ENCODE measurements at places on chromosomes 5 and 9.

GRCh38 chr5:159290741-159291140 is 27.7 kb downstream of the UBLCP1 start:
- DNase-seq, result no peak

DNA sequence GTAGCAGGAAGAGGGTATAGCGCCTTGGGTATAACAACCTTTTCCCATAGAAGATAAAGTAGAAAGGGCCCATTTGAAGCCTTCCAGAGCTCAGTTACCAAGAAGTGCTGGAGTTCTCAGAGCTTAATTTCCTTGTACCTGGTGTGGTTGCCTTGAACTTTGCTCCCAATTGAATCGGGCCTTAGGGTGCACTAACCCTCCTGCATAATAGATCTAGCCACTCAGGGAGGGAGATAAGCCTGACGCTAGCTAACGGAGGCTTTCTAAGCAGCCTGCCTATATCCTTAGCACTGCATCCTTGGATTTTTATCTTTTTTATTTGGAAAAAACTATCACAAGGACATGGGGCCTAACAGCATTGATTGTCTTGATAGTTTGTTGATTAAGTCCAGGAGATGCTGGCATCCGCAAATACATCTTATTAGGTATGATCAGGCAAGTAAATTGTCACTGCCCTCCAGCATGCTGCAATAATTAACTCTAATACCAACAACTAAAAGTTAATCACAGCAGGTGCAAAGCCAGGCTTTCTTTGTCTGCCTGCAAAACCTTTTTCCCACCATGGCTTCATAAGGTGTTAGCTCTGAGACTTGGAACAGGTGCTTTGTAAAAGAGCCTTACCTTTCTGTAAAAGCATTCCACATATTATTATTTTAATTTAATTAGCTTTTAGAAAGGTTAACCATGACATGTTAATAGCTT is 199.4 kb downstream of the SREK1 start:
- DNase-seq, result no peak

DNA sequence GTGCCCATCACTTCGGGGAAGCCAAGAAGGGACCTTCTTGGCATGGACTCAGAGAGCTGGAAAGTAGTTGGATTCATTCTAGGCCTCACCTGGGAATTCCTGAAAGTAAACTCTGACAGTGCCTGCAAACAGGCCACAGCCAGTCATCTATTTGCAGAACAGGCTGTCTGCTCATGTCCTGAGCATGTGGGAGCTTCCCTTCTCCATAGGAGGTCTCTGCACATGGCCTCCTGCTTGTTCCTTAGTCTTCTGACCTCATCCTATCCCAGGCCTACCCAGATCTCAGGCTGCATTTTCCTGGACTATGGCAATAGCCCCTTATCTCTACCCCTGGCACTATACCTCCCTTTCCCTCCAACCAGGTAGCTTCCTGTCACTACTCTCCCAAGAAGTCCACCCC is 67.2 kb upstream of the FSTL4 start:
- no peak for DNase-seq

DNA sequence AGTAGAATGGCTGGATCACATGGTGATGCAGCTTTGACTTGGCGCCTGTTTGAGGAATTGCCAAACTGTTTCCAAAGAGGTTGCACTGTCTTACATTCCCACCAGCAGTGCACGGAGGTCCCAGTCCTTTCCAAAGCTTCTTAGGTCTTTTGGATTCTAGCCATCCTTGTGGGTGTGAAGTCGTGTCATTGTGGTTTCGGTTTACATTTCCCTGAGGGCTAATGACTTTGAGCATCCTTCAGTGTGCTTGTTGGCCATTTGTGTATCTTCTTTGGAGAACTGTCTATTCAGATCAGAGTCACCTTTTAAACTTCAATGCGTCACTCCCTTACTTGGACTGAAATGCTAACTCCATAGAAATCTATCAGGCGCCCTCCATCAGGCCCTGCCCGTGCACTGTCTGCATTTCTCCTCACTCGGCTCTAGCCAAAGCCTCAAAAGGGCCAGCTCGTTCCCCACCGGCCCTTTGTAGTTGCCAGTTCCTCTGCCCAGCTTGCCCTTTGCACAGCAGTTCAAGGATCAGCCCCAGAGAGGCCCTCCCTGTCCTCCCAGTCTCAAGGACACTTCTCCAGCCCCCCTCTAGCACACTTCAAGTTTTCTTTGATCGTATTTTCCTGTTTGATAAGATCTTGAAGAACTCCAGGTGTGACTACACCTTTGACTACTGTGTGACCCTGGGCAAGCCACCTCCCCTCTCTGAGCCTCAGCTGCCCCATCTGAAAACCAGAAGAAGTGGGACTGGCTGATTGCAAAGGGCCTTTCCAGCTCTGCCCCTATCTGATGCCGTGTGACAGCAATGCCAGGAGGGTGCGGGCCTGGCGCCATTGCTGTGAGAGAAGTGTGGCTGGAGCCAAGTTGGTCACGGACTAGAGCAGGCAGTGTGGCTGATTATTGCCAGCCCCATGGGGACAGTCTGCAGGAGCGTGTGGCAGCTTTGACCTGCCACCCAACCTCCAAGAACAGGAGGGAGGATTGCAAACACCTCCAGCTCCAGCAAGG is 5.6 kb downstream of the HRH2 start:
- DNase-seq, result peak; percentile 89

GRCh38 chr5:38134810-38135209 is 123.5 kb upstream of the EGFLAM start:
- DNase-seq, result no peak

- no peak for DNase-seq
These were observed 55.8 kb downstream of the SLC22A5 start for GRCh38 chr5:132425009-132425937.

DNA sequence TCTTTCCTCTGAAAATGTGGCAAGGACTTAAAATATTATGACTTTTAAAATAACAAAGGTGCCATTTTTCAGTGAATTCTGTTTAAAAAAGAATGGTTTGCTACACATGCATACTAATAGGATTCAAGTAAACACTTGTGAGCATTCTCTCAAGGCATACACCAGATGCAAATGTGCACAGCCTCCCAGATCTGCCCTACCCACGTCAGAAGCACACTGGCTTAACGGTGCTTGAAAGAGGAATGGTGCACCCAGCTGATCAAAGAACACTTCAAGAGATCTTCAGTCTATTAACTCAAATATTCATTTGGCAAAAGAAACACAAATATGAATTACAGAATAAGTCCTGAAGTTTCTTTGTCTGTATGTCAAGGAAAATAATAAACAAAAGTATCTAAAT is 15.8 kb downstream of the GABRB2 start:
- no peak for DNase-seq

DNA sequence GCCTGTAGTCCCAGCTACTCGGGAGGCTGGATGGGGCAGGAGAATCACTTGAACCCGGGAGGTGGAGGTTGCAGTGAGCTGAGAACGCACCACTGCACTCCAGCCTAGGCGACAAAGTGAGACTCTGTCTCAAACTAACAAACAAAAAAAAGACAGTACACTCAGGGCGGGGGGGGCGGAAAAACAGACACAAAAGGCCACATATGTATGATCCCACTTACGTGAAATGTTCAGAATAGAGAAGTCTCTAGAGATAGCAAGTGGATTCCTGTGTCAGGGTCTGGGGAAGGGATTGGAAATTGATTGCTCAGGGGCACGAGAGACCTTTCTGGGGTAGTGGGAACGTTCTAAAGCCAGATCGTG is 9.0 kb upstream of the LCN1 start:
- no peak for DNase-seq

DNA sequence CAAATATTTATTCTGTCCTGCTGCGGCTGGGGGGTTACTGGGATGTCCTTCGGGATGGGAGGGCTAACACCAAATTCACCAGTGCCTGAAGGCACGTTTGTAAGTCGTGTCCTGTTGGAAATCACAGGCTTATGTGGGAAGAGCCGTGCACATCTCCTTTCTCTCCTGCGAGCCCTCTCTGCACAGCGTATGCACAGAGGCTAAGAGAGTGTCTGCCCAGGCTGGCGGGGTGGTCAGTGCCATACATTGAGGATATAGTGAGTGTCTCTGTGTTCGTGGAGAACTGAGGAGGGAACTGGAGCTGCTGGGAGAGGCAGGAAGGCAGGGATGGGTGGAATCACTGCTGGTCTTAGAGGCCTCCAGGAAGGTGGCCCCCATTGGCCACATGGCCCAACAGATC is 110.1 kb downstream of the WNK2 start:
- no peak for DNase-seq

DNA sequence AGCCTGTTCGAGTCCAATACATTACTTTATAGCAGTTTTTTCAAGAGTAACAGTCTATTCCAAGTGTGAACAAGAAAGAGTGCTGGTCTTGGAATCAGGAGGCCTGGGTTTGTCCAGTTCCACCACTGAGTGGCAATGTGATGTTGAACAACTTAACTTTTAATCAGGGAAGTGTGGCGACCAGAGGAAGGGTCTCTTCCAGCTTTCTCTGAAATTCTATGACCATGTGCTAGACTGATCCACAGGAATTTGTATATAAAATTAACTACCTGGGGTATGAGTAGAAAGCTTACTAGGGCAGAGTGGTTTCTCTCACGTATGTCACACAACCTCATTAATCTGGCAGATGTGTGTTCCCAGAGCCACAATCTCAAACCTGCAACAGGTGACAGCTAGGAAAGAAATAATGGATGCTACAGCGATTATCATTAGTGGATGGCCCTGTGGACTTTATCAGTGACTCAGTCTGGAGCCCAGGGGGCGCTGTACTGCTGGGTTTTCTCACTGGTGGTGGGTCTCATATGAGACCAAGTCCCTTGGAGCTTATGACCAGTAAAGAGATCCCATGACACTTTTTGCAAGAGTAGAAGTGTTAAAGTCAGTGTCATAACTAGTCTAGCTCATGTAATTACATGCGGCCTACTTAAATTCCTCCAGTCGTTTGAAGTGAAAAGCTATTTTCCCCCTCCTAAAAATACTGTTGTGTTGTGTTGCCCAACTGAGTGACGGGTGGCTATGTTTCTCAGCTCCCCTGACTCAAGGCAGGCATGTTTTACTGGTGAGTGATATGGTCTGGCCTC is 116.5 kb downstream of the GDNF start:
- no peak for DNase-seq

DNA sequence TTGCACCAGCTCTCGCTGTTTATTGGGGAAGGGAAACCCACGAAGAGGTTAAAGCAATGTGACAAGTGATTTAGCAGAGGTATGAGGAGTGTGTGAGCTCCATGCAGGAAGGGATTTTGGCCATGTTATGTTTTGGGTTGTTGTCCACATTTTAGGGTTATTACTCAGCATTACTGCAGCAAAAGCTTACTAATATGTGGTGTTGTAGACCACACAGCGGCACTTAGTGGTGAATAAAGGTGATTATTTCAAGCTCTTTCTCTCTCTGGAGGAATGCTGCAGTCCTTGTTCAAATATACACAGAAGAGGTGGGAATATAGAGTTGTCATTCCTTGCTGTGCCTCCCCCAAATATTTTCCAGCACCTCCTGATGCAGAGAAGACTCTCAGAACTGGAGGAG is 29.7 kb upstream of the AKNA start:
- DNase-seq, result no peak

DNA sequence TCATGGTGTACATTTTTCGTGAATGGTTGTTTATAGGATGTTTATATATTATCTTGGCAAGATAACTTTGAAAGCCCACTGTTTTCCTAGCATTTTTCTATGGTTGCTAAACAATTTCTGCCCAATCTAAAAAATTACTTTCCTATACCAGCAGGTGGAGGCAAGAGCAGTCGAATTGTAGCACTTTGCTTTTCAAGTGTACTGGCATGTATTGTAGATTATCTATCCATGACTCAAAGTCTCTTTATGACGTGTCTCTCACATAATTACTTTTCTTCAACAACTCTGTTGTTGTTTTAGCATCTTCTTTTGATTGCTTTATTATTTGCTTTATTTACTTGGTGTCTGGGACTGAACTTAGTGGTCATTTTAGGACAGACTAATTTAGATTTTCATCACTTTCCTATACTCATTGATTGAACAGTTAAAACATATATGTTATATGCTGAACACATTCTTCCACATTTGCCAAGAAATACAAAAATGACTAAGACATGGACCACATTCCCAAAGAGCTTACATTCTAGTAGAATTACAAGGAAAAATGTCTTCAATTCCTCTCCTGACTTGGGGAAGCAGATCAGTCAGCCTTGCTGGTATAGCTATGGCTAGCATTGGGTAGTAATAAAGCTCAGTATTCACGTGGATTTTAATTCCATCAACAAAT is 20.7 kb downstream of the NLN start:
- no peak for DNase-seq

GRCh38 chr9:100167915-100168654 is 69.0 kb downstream of the INVS start:
- DNase-seq, result no peak

- DNase-seq, result peak; percentile 71
These were observed 232.1 kb downstream of the MAN2A1 start for GRCh38 chr5:109921735-109922380.

- DNase-seq, result no peak
These were observed 3.4 kb upstream of the FAM193B start for GRCh38 chr5:177557796-177558195.

- no peak for DNase-seq
These were observed 35.0 kb downstream of the NACC2 start for GRCh38 chr9:136059851-136060670.

DNA sequence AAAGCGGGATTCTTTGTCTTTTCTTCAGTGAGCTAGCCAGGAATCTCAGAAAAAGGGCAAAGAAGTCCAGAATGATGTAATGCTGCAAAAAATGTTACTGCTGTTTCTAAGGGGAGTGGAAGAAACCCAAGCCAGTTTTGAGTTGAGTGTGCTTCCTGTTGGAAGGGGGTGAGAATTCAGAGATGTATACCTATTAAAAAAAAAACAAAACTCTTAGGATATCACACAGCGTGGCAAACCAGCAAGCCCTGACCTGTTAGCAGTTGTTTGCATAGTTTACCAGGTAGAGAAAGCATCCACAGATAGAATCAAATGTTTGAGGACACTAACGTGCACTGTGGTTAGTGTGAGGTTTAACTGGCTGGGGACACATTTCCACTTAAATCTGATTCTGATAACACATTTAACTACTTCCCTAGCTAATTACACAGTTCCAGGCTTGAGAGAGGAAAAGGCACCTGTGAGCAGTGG is 11.4 kb downstream of the BASP1 start:
- no peak for DNase-seq

DNA sequence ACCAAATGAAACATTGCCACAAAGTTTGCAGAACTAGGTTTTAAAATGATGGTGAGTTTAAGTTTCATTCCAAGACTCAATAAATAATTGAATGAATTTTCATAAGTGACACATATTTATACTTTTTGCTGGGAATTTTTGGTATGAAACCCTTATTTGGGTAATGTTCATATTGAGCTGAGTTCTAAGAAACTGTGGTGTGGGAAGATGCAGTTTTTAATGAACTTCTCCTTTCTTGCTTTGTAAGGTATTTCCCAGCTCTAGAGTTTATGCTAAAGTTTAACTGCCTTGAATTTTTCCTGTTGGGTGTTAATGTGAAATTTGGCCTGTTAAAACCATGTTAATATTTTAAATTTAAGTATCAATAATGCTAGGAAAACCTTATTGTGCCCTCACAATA is 15.1 kb downstream of the RABGAP1 start:
- DNase-seq, result no peak

- no peak for DNase-seq
These were observed 97.7 kb upstream of the PRRC1 start for GRCh38 chr5:127419683-127420257.

GRCh38 chr5:170225326-170226128 is 7.3 kb upstream of the C5orf58 start:
- DNase-seq, result peak; percentile 72

All from left ventricle myocardium superior (tissue), 1 donor.